ENCODE measurements at places on chromosomes 6 and 20.

DNA sequence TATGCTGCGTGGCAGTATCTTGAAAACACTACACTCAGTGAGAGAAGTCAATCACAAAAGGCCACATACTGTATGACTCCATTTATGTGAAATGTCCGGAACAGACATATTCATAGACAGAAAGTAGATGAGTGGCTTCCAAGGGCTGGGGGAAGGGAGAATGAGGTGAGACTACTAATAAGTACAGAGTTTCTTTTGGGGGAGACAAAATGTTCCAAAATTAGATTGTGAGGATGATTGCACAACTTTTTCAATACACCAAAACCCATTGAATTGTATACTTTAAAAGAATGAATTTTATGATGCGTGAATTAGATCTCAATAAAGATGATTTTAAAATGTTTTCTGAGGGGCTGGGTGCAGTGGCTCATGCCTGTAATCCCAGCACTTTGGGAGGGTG lies 9.2 kb upstream of the SPO11 start:
- no peak for DNase-seq

GRCh38 chr20:36784116-36784515 lies 10.6 kb upstream of the DSN1 start:
- DNase-seq, result no peak

GRCh38 chr20:41432746-41433145 lies 66.1 kb upstream of the EMILIN3 start:
- no peak for DNase-seq

- DNase-seq, result no peak
Measured at GRCh38 chr6:148324297-148324985, 18.2 kb upstream of the SASH1 start.

DNA sequence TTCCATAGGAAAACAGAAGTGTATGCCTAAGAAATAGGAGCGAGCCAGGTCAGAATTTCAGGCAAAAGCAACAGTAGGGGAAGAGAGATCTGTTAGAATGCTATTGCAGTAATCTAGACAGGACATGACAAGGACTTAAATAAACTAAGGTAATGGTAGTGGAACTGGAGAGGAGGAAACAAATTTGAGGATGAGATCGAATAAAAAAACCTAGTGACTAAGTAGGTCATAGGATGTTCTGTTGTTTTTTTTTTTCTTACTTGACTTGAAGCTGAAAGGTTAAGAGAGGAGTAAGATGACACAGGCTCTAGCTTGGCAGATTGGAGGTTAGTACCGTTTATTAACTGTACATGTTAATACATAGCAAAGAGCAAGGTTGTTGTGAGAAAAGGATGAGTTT lies 28.6 kb downstream of the ORC3 start:
- no peak for DNase-seq

DNA sequence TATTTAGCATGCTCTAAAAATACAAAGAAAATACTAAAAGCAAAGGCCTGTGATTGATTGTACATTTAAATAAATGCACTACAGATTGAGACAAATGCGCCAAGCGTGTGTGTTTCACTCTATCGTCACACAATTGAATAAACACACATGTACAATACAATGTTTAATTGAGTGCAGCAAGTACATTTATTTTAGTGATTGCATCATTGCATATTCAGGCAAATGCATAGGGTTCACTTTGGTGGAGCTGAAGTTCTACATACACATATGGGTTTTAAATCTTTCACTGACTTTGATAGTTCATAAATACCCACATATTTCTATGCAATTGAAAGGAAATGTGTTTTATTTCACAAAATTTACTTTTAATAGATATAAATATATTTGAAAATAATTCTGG lies 750.6 kb upstream of the MMS22L start:
- DNase-seq, result no peak

- no peak for DNase-seq
Measured at GRCh38 chr6:89205819-89206218, 11.3 kb downstream of the GABRR1 start.

- DNase-seq, result no peak
Measured at GRCh38 chr6:151905854-151906253, 98.4 kb downstream of the ESR1 start.

GRCh38 chr6:75266716-75267291 lies 17.8 kb downstream of the TMEM30A start:
- no peak for DNase-seq

DNA sequence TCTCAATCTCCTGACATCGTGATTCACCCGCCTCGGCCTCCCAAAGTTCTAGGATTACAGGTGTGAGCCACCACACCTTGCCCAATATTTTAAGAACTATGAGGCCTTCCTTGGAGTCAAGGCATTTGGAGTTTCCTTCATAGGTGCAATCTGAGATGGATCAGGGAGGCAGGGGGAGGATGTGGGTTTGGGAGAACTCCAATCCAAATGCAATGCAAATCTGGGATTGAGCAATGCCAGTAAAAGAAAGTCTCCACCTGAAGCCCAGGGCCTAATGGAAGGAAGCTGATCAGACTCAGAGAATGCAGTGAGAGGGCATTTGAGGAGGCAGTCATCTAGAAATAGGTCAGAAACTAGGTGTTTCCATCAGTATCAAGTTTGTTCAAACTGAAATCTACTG lies 21.2 kb downstream of the RSPH3 start:
- DNase-seq, result no peak

GRCh38 chr6:139748353-139749146 lies 374.1 kb upstream of the CITED2 start:
- DNase-seq, result no peak

- no peak for DNase-seq
Measured at GRCh38 chr6:4973982-4974745, 29.7 kb downstream of the RPP40 start.

GRCh38 chr20:12660918-12661317 lies 347.9 kb upstream of the SPTLC3 start:
- DNase-seq, result no peak

GRCh38 chr20:23653400-23653938 lies 15.7 kb upstream of the CST3 start:
- DNase-seq, result no peak

DNA sequence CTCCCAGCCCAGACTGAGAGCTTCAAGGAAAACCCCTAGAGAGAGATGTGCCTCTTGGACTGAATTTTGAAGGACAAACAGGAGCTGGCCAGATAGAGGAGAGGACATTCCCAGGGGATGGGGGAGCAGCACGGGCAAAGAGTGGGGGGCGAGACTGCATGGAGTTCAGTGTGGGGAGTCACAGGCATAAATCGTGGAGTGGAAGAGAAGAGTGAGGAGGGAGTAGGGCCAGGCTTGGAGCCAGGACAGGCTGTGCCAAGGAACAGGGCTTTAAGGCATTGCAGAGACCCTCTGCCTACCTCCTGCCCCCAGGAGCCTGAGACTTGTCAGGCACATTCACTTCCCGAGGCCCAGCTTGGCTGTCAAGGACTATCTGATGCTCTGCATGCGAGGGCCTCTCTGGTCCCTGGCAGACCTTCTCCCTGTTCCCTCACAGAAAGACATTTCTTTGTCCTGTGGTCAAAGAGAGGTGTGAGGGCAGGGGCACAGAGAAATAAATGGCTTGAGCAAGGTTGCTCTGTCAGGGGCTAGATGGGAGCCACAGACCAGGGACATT lies 5.2 kb upstream of the SLC22A7 start:
- no peak for DNase-seq

DNA sequence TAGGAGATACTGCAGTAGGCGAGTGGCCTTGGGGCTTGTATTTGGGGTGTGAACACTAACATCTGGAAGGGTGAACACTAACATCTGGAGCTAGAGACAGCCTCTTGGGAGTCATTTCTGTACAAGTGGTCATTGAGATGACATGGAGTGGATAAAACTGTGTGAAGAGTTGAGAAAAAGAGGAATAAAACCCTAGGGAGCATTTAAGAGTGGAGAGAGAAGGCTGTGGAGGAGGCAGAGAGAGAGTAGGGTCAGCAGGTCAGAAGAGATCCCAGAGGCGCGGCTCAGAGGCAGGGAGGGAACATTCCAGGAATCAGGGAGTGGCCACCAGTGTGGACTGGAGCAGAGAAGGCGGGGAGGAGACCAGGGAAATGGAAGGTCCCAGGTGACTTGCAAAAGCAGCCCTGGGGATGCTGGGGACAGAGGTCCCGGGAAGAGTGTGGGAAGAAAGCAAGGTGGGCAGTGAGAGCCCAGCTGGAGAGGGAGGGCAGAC lies 202.0 kb upstream of the RNF24 start:
- DNase-seq, result no peak

- no peak for DNase-seq
Measured at GRCh38 chr6:101000341-101000740, 119.2 kb upstream of the ASCC3 start.

- DNase-seq, result no peak
Measured at GRCh38 chr20:46400828-46401477, 5.5 kb downstream of the ELMO2 start.

- no peak for DNase-seq
Measured at GRCh38 chr6:35558571-35558970, 45.9 kb upstream of the TULP1 start.

DNA sequence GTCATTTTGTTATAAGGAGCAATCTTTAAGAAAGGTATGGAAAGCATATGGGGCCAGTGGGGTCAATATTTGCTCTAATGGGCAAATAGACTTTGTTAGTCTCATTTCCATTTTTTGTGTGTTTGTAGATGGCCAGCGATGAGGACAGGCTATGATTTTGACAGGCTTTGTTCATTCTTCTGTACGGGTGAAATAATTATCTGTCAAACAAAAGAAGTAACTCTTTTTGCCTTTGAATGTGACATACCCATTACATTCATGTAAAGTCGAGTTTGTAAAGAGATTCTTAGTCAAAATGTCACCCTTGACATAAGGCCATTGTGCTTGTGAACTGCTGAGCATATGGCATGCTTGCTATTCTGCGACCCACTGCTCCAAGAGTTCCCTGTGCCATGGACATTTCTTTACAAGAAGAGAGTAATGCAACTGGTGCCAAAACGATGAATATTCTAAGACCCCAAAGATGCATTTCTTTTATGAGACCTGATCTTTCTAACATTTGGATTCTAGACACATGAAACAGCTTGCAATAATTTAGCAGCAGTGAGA lies 38.2 kb upstream of the JAG1 start:
- DNase-seq, result no peak

GRCh38 chr20:33178726-33179125 lies 10.8 kb downstream of the BPIFA2 start:
- DNase-seq, result no peak

GRCh38 chr6:166658792-166659150 lies 31.7 kb upstream of the RPS6KA2 start:
- no peak for DNase-seq

GRCh38 chr6:37783025-37783855 lies 36.3 kb upstream of the ZFAND3 start:
- DNase-seq, result peak; percentile 10

GRCh38 chr6:112189494-112189893 lies 64.9 kb downstream of the LAMA4 start:
- DNase-seq, result no peak

GRCh38 chr6:136015531-136015930 lies 164.0 kb downstream of the PDE7B start:
- no peak for DNase-seq

GRCh38 chr6:159572439-159573110 lies 120.5 kb downstream of the SOD2 start:
- DNase-seq, result no peak

DNA sequence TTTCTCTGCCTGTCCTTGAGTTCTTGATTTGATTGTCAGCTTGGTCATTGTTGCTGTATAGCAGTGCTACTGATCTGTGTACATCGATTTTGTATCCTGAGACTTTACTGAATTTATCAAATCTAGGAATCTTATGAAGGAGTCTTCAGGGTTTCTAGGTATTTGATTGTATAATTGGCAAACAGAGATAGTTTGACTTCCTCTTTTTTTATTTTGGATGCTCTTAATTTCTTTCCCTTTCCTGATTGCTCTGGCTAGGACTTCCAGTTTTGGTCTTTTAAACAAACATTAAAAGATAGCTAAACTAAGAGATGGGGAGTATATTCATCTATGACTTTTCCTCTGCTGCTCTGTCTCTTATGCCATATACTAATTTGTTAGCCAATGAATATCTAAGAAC lies 62.4 kb downstream of the NCOA7 start:
- DNase-seq, result no peak

Data from amygdala (tissue), 56 donors.